Cardiac fibroblast (primary cell): ENCODE measurements at places on chromosomes 16 and 17.

GRCh38 chr17:79558091-79558900 lies 52.6 kb downstream of the RBFOX3 start:
- DNase-seq = no peak

- peak; percentile 49 for DNase-seq
These were observed 59.3 kb downstream of the JPH3 start for GRCh38 chr16:87661561-87661960.

DNA sequence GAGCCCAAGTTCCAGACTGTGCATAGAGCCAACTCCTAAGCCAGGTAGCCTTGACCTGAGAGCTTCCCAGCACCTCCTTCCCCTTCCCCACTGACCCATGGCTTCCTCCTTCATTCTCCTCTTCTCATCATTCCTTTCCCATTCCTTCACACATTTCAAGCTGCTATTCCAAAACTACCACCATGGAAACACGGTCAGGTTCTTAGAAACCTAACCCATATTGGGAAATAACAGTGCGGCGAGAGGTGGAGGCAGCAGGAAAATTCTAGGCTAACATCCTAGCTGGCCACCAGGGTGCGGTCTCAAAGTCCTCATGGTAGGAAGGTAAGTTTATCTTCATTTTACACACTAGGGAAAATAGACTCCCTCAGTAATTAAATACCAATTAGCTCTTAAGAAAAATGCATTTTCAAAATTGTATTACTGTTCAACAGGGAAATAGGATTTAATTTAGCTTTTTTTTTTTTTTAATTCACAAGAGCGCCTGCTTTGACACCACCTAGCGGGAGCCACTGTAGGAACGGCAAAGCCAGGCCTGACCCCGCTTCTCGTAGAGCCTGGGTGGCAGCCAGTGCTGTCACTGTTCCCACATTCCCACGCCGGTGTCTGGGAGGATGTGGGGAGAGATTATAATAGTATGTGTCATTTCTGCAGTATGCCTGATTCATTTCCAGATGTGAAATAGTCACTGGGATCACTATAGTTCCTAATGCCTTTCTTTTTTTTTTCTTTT lies 14.0 kb upstream of the SPHK1 start:
- DNase-seq = peak; percentile 92

DNA sequence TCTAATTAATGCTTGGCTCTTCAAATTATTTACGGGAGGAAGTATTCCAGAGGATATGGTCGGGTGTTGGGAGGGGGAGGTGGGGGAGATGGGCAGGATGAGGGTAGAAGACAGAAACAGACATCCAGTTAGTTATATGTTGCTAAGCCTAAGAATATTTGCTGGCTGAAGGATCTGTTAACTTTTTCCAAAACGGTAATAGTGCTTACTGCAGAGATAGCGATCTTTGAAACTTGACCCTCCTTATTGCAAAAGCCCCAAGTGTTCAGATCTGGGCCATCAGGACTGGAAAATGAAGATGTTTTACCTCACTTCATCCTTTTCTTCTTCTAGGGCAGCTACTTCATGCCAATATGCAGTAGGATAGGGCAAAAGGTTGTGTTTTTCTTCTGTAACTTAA lies 27.0 kb upstream of the MMD start:
- DNase-seq = peak; percentile 31

DNA sequence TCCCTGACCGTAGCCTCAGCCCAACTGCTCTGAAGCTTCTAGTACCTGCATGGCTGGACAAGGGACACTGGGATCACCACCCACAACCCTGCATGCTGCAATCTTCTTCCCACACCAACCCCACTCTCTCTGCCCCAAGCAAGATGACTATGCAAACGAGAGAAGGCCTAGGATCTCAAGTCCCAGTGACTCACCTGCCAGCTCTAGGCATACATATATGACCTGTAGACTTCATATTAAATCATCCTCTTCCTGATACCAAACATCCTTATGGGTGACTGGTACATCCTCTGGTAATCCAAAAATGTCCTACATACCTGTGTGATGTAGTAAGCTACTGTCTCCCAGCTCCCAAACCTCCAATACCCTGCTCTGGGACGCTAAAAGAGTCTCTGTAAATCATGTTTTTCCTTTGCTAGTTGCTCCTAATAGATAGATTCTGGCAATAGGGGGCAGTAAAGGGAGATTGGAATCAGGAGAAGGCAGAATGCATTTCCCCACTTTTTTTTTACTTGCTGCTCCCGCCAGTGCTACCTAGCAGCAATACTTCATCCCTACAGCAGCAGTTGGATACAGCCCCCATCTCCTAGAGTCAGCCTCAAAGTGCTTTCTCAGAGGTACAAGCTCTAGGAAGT lies 43.4 kb upstream of the SOX9 start:
- DNase-seq = no peak

DNA sequence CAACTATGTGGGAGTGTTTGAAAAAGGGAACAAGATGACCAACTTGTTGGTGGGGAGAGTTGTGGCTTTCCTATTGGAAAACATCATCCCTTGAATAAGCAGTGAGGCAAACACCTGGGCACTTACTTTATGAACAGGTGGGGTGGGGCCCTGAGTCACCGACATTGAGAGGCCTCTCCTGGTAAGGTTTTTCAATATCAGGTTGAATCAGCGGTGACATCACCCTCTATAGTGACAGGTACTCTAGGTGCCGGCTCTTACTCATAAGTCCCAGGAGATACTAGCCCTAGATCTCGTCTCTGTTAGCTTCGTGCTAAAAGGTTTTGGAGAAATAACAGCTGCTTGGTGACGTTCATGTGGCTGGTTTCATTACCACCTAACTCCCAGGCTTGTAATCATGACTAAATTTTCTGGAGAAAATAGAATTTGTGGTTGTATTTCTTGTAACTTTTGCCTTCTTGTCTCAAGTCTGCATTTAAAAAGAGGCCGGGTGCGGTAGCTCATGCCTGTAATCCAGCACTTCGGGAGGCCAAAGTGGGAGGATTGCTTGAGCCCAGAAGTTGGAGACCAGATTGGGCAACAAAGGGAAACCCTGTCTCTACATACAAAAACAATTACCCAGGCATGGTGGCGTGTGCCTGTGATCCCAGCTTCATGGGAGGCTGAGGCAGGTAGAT lies 19.3 kb downstream of the CDH1 start:
- peak; percentile 46 for DNase-seq

- no peak for DNase-seq
These were observed 90.5 kb upstream of the RPH3AL start for GRCh38 chr17:443109-443508.

- DNase-seq = no peak
These were observed 120.9 kb downstream of the UTP18 start for GRCh38 chr17:51381262-51381661.

DNA sequence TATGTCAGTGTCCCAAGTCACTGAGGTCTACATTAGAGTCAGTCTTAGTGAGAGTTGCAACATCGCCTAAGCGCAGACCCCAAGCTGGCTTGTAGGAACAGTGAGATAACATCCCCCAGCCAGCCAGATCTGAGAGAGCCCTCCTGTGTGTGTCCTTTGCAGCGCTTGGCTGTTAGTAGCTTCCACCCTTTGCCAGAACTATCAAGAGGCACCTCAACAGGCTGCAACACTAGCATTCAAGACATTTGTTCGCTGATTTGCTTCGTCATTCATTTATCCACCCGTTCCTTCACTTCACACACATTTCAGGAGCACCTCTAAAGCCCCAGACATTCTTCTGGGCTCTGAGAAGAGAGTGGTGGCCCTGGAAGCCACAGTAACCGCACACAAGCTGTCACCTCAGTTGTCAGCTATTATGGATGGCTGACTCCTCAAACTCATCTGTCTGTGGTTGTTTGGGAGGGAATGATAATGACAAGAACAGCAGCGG lies 289.6 kb downstream of the WWOX start:
- no peak for DNase-seq

- no peak for DNase-seq
These were observed 50.4 kb downstream of the ARHGAP27 start for GRCh38 chr17:45382226-45382625.

DNA sequence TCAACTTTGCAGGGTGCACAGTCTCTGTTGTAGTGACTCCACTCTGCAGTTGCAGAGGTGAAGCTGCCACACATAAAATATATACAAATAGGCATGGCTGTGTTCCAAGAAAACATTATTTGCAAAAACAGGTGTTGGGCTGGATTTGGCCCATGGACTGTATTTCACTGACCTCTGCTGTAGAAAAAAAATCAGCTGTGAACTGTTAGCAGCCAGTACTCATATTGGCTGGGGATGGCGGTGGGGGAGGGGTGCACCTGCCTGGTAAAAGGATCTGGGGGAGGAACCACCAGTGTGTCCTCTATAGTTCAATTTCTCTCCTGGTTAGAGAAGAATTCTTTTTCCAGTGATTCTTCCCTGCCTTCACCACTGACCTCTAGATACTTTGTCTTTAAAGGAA lies 50.0 kb downstream of the SHISA9 start:
- no peak for DNase-seq

DNA sequence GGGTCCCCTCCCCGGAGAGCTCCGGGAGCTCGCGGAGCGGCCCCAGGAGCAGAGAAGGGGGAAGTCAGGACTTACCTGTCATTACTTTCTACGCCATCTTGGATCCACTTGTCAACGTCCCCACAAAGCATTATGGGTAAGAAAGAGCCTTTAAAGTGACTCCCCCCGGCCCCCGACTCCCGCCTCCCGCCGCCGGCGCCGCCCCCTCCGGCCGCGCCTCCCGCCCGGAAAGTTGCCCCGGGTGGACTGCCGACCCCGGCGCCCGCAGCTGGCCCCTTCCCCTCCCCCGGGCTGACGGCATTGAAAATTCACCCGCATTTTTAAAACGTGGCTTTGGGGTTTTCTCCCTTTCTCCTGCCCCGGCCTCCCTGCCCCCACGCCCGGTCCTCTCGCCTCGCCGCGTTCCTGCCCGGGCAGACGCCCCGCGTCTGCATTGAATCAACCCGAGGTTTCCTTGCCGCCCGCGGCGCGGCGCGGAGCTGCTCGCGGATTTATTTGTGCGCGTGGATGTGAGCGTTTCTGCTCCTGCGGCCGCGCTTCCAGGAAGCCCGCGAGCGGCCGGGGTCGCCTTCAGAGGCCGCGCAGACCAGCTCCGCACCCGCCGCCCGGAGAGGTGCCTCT lies at the start of gene HELZ:
Gene HELZ (minus strand): TSS at position 124 of the 621 bp plus-strand sequence. CDS start 26,392 bp downstream, outside the sequence.
- DNase-seq = peak; percentile 86

DNA sequence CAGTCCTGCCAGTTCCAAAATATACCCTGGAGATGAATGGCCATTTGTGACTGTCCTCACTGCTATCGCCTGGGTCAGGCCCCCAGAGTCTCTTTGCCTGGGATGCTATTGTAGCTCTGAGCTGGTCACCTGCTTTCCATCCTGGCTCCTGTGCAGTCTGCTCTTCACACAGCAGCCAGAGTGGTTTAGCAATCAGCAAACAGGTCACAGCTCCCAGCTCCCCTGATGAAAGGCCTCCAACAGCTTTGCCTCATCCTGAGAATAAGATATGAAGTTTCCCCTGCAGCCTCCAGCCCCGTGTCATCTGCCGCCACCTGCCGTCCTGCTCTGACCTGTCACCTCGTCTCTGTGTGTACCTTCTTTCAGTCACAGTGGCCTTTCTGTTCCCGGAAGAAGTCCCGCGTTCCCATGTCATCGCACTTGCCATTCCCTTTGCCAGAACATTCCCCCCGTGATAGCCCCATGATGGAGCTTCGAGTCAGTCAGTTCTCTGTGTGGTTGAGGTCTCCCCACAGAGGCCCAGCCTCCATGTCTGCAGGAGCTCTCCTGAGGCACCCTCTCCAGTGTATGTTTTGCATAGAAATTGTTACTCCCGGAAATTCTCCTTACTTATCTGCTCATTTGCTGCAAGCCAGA lies 281.5 kb downstream of the SNX29 start:
- DNase-seq = no peak
